ENCODE measurements at places on chromosomes 3 and 15.

GRCh38 chr15:60518511-60518910 is 39.6 kb upstream of the ICE2 start:
- DNase-seq, result no peak

DNA sequence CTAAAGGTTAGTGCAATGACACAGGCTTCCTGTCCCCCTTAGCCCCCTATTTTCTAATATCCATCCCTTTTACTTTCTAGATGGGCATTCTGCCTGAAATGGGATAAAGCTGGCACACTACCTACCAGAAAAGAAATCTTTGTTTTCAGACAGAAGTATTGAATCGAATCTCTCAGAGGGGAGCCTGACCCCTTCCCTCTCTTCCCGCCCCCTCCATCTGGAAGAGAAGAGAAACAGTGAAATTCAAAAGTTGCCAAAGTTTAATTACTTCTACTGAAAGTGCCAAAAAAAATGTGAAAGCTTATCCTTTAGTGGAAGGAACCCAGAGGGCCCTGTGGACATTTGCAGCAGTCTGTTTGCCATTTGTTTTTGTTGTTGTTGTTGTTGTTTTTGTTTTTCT is 523.8 kb downstream of the AGBL1 start:
- no peak for DNase-seq

DNA sequence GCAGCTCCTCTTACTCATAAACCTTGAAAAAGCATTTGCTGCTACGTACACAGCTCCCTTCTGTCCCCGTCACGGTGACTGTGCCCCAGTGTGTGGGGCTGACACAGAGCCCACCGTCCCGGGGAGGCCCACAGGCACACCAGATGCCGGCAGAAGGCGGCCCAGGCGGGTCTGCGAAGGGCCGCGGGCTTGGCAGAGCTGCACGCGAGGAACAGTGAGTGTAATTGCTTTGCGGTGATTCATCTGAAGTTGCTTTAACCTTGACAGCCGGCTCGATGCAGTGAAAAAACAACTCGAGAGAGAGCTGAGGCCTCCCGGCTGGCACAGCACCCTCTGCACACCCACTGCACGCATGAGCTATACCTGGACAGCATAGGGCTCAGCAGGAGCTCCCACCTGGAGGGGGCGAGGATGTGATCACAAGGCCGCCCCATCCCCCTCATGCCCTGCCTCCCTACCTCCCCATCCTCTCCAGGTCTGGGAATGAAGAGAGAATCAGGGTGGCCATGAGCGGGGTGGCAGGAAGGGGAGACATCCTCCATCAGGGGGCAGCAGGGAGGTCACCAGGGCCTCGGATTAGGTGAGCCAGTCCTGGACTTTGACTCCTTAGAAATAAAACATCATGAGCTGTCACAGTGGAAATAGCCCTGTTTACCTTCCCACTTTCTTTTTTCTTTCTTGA is 172.7 kb downstream of the MEGF11 start:
- peak; percentile 59 for DNase-seq

DNA sequence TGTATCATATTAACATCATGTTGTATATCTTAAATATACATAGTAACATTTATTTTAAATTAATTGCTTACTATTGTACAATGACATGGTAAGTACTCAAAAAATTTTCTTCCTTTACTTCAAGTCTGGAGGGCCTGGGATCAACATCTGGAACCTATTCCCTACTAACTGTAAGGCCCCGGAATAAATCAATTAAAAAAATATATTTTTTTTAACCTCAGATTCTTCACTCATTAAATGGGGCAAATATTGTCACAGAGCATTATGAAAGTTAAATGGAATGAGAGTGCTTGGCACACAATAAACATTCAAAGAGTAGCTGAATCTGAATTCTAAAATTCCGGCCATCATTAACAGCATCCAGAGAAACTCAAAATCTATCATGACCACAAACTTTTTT is 16.5 kb downstream of the GSK3B start:
- no peak for DNase-seq

DNA sequence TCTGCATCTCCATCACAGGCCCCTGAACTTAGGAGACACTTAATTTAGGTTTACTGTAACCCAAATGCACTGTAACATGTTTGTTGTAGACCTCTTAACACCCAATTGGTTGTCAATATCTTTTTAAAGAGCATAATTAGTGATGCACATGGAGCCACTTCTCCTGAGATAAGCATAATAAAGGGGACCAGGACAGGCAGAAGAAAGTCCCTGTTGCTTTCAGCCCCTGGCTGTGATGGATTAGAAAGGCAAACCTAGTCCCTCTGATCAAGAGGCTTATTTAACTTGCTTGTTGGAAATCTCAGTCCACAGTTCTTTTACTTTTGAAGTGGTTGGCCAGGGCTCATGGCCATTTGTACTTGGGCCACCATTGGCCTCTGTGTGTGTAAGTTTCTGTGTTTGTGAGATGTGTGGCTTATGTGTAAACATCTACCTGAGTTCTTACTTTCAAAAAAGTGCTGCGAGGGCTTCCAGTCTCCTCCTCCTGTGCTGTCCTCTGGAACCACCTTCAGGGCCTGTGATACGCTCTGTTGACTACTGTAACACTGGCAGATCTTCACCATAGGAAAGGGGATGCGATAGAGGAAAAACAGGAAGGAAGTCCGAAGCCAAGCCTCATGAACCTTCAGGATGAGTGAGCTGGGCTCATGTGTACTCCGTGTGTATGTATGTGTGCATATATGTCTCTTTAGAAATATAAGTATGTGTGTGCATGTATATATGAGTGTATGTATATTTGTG is 136.2 kb downstream of the EPHB1 start:
- DNase-seq, result no peak

DNA sequence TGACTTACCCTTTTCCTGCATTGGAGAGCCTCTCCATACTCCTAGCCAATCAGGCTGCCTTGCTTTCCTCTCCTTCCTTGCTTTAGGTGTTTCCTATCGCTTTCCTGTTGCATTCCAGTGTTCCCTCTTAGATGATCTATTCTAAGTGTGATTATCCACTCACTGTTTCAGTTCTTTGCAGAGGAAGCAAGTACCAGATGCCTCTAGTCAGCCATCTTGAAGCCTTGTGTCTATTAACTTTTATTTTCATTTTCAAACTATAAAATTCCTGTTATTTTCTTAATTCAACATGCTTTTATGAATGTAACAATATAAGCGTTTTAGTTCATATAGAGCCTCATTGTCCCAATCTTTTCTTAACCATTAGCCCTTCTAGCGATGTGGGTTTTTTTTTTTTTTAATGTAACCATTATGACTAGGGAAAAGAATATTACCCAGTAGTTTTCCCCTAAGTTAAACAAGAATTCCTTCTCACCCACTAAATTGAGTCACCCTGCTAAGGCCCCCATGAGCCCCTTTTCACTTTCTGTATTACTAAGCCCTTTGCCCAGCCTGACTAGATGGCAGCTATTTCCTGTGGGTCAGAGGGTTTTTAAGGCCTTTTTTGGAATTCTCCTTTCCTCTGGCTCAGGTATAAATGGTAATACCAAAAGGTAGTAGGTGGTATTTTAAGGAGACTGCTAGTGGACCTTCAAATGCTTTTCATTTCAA is 229.4 kb upstream of the CTNNB1 start:
- no peak for DNase-seq

- DNase-seq, result peak; percentile 22
These were observed 486.0 kb upstream of the AGTR1 start for GRCh38 chr3:148211725-148212124.

- DNase-seq, result peak; percentile 41
These were observed 10.8 kb downstream of the PRICKLE2 start for GRCh38 chr3:64214381-64215018.

GRCh38 chr15:61654002-61654740 is 406.1 kb downstream of the VPS13C start:
- no peak for DNase-seq
